ENCODE measurements at places on chromosomes 1 and 21.
A peak's percentile ranks its signal among the peaks of the same experiment; 100 is the strongest.

- DNase-seq: no peak
Measured at GRCh38 chr1:172401892-172402291, 18.6 kb upstream of the C1orf105 start.

DNA sequence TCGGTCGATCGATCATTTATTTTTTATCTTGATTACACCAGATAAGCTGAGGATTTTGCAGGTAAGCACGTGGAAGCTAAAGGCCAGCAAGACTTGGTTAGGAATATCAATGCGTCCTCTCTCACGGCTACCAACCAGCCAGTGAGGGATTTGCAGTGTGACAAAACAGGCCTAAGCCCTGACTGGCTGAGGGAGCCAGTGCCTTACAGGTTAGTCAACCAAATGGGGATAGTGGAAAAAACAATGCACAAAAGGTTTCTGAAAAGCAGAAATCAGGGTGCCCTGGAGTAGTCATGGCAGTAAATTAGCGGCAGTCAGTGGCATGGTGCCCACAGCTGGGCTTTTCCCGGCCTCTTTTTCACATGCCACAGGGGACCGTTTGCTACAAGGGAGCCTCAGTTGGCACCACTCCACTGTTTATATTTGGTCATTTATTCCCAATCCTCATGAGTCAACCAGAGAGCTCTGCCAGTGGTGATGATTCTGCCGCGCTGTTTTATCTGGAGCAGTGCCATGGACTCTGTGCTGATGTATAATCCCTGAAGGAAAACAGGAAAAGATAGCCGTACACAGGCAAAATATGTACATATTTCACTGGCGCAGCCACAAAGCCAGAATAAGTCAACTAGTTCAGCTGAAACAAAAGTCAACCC is 167.6 kb downstream of the RHOU start:
- no peak for DNase-seq

GRCh38 chr1:244273262-244273844 is 178.4 kb downstream of the ADSS2 start:
- DNase-seq: no peak

DNA sequence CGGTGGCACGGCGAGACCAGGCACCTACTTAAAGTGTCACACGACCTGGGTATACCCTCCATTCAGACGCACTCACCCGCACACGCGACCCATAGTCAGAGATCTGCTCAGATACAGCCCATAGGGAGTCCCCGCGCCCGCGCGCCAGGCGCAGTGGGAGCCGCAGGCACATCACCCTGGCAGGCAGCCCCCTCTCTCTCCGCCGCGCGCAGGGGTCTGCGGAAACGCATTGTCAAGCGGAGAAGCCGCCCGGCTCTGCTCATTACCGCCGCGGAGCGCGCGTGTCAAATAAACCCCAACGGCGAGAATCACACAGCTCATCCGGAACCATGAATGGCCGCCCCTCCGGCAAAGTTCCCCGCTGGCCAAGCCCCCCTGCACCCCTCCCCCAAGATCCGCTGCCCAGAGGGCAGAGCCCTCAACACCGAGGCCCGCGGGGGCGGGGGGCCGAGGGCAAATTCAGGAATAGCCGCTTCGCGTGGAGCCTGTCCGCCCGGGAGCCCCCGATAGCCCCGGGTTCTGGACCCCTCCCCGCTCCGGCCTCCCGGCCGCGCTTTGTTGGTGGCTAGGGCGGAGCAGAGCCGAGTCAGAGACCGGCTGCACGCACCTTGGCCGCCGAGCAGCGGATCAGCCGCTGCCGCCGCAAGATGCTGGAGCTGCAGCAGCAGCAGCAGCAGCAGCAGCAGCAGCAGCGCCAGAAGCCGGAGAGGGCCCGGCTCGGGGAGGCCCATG is 522 bp downstream of the LRP8 start:
- DNase-seq: peak; percentile 60

DNA sequence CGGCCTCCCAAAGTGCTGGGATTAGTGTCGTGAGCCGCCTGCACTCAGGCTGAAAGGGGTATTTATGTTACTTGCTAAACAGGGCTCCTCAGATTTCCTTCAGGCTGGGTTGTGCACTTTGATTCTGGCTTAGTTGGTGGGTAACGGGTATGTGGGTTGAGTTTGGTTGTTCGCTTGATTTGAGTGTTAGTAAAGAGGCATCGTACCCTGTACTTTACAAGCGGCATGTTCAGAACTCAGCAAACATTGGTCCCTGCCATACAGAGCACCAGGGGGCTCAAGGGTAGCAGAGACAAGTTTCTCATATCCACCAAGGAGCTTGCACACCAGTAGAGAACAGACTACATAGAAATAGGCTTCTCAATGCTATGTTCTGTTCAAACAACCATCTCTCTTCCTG is 147.8 kb downstream of the PGBD5 start:
- no peak for DNase-seq

- DNase-seq: no peak
Measured at GRCh38 chr1:56644919-56645676, at the start of gene PRKAA2. PRKAA2 (plus strand) TSS chr1:56645314; CDS start chr1:56645388, 74 bp downstream.

GRCh38 chr1:35888255-35888654 is 5.2 kb downstream of the AGO1 start:
- no peak for DNase-seq

- DNase-seq: no peak
Measured at GRCh38 chr1:12778061-12778460, 4.5 kb downstream of the PRAMEF12 start.

GRCh38 chr1:3164671-3165070 is 95.7 kb downstream of the PRDM16 start:
- no peak for DNase-seq

GRCh38 chr1:85343213-85343611 is 66.8 kb upstream of the BCL10 start:
- no peak for DNase-seq

- no peak for DNase-seq
Measured at GRCh38 chr1:81231729-81232038, 569.0 kb upstream of the ADGRL2 start.
